ENCODE measurements at places on chromosomes 16 and 17.

DNA sequence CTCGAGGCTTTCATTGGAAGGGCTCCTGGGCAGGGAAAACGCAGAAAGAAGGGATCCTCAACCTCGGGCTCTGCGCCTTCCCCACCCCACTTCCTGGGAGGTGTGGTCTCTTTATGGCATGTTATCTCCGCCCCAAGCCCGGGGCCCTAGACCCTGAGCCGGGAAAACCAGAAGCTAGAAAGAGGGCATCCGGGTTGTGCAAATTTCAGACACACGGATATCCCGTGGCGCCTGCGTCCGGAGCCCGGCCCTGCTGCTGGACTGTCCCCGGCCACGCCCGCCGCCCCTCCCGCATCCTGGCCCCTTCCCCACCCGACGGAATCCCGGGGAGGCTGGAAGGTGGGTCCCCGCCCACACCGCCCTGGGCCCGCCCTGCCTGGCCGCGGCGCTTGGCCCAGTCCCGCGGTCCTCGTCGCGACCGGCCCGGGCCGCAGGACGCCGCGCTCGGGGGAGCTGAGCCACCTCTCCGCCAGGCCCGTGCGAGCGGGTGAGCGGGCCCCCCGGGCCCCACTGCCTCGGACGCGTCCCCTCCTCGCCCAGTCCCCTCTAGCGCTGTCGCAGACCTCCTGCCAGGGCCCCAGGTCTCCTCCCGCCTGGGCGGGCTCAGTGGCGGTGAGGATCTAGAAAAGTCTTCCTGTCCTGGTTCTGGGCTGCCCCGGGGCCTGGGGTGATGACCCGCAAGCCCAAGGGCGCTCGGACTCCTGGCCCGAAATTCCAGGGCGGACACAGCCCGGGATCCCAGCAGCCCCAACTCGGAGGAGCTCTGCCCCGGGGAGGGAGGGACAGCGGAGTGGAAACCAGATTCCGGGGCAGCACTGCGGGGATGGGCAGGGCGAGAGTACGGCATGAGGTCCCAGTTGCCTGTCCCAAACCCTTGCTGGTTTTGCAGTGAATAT lies at the start of gene SLC16A5:
Gene SLC16A5, plus strand, starts transcription at position 397 of the 896 bp plus-strand sequence. CDS start 5,683 bp downstream, outside the sequence.
- DNase-seq: peak; percentile 45

- DNase-seq: no peak
Measured at GRCh38 chr17:64171041-64171440, 41.1 kb upstream of the ERN1 start.

DNA sequence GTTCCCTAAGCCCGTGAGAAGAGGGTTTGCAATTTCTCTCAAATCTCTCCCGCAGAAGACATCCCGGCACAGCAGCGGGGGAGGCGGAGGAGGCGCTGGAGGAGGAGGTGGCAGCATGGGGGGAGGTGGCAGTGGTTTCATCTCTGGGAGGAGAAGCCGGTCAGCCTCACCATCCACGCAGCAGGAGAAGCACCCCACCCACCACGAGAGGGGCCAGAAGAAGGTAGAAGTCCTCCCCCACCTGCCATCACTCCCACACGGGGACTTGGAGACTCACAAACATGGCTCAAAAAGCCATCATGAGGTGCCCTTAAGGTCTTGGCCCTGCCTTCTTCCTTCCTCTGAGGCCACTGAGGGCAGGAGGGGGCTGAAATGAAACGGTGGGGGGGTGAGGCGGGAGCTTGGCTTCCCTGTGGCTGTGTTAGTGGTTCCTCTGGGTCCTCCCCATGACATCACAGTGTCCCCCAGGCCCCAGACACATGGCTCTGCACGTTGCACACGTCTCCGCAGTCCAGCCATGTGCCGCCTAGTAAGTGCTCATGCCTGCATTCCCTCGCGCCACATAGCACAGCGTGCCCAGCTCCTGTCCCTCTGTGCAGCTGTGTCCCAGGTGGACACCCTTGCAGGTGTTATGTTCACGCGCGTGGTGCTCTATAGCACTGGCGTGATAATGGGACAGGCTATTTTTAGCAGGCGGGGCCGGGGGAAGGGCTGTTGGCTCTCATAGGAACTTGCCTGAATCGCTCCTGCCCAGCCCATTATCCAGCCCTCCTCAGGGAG lies 6.9 kb downstream of the MLLT6 start:
- no peak for DNase-seq

DNA sequence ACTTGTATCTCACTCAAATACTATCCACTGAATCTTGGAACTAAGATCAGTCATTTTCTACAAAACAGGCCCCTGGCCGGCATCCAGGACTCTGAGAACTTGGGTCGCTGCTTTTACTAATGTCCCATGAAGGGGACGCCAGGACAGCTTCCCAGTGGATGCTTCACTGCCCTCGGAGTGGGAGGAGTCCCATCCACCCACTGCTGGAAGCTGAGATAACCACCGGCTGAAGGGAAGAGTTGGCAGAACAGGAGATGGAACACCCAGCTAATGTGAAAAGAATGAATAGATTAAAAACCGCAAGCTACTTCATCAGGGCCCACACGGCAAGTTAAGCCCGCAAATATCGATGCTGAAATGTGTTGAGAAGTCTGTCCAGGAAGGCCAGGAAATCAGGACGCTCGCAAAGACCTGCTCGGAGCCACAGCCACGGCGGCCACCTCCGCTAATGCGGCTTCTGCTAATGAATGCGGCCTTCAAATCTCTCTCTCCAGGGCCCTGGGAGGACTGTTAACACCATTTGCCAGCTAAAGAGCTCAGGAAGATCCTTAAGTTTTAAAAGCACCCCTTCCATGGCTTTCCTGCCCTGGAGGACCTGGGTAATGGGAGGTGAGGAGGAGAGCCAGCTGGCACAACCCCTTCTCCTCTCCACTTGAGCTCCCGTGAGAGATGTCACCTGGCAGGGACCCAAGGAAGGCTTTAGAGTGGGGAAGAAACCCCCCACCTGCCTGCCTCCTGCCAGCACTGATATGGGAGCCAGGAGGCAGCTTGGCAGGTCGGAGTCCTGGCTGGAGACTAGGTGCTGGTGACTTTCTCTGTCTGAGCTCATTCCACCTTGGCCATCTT lies 226.6 kb upstream of the RPL38 start:
- no peak for DNase-seq

DNA sequence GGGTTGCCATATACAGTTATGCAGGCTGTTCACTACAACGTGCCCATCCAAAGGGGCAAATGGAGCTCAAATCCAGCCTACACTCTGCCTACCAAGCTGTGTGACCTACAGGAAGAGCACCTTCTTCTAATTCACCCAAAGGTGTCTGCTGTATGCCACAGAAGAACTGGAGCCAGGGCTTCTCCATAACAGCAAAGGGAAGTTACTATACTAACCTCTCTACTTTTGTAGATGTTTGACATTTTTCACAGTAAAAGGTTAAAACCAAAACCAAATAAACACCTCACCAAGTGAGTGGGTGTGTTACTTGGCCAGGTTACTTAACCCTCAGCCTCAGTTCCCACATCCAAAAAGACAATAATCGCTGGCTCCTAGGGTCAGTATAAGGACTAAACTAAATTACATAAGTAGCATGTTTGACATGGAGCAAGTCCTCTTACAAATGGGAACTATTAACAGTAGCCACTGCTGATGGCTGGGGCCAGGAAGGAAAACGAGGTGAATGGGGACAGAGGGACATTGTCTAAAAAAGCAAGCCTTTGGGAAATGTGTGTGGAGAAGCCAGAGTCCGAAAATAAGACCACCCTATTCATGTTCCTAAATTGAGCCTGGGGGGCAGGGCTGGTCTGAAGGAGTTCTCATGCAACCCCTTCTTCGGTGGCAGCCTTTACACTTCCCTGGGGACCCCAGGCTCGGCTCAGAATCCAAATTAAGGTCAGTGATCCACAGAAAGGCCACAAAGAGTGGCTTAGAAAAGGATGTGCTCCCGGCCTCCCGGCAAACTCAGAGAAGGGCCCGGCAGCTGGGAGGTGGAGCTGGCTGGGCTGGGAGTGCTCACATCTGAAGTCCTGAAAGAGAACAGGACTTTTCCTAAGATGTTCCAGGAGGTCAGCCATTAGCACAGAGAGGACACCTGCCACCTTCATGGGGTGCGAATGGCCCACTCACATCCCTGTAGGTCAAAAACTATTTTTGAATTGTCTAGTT lies 13.5 kb downstream of the CUEDC1 start:
- DNase-seq: no peak

DNA sequence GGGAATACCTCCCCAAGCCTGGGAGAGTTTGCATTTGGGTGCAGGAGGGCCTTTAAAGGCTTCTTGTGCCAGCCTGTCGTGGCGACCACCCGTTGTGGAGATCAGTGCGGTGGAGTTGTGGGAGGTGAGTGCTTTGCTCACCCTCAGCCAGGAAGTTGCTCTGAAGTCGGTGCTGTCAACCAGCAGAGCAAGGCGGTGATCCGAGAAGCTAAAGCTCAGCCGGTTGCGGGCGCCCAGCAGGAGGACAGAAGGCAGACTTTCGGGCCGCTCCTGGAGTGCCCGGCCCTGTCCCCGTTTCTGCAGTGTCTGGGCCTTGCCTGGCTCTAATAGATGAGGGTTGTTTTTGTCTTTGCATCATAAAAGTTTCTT lies 1.4 kb downstream of the UBE2I start:
- DNase-seq: no peak

DNA sequence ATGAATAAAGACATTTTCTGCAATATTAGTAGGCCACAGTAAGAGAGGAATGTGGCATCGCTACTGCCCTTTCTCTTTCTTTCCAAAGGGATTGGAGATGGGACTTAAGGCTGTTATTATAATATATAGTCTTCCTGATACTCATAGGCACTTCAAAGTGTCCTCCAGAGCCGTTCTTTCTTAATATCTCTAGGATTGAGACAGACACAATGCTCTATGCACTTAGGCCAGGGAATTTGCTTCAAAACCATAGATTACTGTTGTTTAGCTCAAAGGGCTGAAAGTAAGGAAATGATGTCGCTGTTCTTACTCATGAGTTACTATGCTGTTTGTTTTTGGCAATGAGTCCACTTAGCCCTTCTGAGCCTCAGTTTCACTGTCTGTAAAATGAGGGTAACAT lies 590.5 kb downstream of the CDH11 start:
- no peak for DNase-seq
